Body of pancreas (tissue), 4 donors: ENCODE measurements at places on chromosomes 11 and 22.
A peak's percentile ranks its signal among the peaks of the same experiment; 100 is the strongest.

GRCh38 chr22:24429411-24430365 is 2.3 kb downstream of the ADORA2A start:
- no peak for DNase-seq

- DNase-seq: no peak
Observed at GRCh38 chr11:114827736-114828135, 149.4 kb downstream of the NXPE2 start.

- no peak for DNase-seq
Observed at GRCh38 chr11:111177037-111177871, 68.3 kb upstream of the POU2AF2 start.

DNA sequence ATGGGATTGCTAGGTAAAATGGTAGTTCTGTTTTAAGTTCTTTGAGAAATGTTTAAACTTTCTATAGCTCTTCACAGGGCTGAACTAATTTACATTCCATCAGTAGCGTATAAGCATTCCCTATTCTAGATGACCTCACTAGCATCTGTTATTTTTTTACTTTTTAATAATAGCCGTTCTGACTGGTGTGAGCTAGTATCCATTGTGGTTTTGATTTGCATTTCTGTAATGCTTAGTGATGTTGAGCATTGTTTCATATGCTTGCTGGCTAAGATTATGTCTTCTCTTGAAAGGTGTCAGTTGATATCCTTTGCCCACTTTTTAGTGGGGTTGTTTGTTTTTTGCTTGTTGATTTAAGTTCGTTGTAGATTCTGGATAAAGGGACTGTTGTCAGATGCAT is 35.9 kb downstream of the MMP27 start:
- no peak for DNase-seq

- DNase-seq: no peak
Observed at GRCh38 chr22:30265823-30266444, 717 bp downstream of the OSM start.

DNA sequence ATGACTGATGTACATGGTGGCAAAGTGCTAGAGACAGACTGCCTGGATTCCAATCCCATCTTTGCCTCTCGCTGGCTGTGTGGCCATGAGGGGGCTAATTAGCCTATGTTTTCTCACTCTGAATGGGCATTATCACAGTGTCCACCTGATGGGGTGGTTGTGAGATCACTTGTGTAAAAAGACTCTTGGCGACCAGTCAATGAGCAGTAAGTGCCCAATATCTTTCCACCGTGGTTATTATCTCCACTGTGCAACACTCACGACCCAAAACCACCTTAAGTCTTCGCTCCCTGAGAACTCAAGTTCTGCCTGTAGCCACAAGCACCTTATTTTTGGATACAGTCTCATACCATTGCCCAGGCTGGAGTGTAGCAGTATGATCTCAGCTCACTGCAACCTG is 52.1 kb downstream of the PLEKHA7 start:
- no peak for DNase-seq

- DNase-seq: no peak
Observed at GRCh38 chr22:32846780-32847491, 45.4 kb downstream of the TIMP3 start.

GRCh38 chr11:66070604-66071380 is 720 bp downstream of the PACS1 start:
- DNase-seq: peak; percentile 52

DNA sequence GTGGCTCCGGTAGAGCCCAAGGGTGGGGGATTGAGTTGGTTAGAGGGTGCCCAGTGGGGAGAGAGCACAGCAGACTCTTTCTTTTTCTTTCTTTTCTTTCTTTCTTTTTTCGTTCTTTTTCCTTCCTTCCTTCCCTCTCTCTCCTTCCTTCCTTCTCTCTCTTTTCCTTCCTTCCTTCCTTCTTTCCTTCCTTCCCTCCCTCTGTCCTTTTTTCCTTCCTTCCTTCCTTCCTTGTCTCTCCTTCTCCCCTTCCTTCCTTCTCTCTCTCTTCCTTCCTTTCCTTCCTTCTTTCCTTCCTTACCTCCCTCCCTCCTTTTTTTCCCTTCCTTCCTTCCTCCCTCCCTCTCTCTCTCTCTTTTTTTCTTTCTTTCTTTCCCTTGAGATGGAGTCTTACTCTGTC is 4.8 kb upstream of the ALX4 start:
- DNase-seq: no peak

DNA sequence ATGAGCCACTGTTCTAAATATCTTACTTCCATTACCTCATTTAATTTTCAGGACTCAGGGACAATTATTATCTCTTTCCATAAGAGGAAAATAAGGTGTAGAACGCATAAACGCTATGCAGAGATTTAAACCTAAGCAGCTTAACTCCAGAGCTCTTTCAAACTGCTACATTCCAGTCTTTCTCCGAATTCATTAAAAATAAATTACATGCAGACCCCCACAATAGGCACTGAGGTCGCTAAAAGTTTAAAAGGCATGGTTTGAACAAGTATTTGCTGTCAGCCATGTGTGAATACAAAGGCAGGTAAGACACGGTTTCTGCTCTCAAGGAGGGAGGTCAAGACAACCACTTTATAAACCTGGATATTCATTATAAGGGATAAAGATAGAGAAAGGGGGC is 983 bp downstream of the NARS2 start:
- DNase-seq: no peak

GRCh38 chr11:36109850-36110606 is 166.2 kb downstream of the LDLRAD3 start:
- no peak for DNase-seq

GRCh38 chr11:79083352-79083751 is 357.5 kb downstream of the TENM4 start:
- DNase-seq: no peak

GRCh38 chr22:22909605-22910271 is 22.1 kb downstream of the IGLL5 start:
- DNase-seq: no peak

- no peak for DNase-seq
Observed at GRCh38 chr11:40175980-40176379, 1283.5 kb downstream of the LRRC4C start.

DNA sequence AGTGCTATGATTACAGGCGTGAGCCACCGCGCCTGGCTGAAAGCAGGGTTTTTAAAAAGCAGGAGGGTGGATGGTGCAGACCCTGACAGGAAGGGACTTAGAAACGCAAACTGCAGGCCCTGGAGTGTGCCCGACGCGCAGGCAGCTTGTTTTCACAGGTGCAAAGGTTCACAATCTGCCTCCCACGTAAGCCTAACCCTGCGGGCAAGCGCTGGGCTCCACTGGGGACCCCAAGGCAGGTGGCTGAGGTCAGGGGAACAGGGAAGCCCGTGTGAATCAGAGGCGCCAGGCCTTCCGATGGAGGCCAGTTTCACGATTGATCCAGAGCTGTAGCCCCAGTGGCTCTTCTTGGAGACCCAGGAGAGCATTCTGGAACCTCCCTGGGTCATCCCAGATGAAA is 256.3 kb downstream of the BRD1 start:
- no peak for DNase-seq

DNA sequence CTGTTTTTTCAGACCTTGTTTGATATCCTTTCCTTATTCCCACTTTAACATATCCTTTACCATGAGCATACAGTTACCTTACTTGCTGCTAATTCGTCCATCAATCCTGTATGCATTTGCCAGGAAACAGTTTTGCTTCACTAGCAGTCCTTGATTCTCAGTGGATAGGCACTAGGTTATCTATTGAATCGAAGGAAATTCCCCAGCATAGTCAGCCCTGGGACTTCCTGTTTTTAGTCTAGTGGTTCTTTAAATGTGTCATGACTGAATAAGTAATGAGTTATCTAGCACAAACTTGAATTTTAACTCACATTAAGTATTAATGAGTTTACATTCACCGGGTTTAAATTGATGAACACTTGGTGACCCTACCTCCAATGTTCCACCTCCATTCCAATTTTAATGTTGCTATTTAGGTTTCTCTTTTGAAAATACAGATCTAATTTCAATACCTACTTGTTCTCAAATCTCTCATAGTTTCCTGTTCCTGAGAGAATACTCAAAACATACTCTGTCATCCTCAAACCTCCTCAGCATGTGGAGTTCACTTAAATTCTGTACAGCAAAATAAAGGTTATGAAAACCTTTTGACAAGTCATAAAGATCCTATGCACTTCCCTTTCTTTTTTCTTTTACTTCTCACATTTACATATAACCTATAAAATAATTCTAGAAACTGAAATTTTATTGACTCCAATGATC is 1375.1 kb upstream of the TENM4 start:
- no peak for DNase-seq

GRCh38 chr11:64723117-64723906 is at the start of gene NRXN2:
Gene NRXN2, minus strand, starts transcription at chr11:64723197. Its CDS starts 9,498 bp downstream, at chr11:64713699.
- DNase-seq: peak; percentile 82

GRCh38 chr11:126930091-126930841 is 70.3 kb downstream of the KIRREL3 start:
- no peak for DNase-seq

DNA sequence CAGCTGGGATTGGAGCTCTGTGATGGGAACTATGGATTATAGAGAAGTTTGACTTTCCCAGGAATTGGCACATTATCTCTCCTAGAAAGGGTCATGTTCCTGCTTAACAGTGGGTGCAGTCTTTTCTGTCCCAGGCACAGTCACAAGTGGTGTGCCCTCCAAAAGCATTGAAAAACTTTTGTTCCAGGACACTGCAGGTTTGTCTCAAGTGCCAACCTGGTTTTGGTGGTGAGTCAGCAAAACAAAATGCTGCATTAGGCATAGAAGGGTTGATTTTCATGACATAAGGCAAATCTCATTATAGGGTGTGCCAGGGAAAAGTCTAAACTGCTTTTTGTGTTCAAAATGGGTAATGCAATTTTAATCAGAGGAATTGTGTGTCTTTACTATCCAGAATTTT is 4.9 kb downstream of the HTATIP2 start:
- no peak for DNase-seq

- DNase-seq: no peak
Observed at GRCh38 chr22:20536590-20537324, 29.3 kb downstream of the MED15 start.

DNA sequence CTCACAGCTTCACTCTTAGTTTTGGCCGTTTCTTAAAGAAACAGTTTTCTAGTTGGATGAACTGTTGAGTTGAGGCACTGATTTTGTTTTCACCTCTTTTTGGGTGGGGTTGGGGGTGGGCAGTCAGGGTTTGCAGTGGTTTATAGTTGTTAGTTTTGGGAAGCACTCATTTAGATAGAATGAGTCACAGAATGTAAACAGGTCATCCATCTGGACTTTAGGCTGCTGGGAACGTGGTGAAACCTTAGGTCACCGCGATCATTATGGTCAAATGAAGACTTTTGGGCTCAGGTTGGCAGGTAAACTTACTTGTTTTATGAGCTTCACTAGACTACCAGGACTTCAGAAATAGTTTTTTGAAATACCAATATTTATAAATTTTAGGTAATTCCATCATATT is 48.4 kb downstream of the CSTPP1 start:
- no peak for DNase-seq

DNA sequence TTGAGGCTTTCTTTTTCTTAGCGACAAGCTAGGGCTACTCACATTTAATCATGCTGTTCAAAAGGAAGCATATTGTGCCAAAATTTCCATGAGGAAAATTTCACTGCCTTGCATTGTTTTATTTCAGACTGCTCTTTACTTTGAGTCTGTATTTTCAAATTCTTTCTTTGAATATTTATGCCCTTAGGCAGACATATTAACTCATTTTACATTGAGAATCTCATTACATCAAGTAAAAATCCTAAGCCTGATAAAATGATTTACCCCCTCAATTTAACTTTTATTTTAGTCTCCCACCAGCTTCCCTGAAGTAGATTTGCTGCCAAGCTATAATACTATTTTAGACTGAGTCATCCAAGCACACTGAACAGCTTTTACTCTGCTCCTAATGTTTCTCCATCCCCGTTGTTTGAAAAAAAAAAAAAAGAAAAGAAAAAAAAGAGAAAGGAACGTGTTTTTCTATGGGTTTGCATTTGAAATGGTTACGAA is 189.3 kb upstream of the MTMR2 start:
- DNase-seq: no peak

DNA sequence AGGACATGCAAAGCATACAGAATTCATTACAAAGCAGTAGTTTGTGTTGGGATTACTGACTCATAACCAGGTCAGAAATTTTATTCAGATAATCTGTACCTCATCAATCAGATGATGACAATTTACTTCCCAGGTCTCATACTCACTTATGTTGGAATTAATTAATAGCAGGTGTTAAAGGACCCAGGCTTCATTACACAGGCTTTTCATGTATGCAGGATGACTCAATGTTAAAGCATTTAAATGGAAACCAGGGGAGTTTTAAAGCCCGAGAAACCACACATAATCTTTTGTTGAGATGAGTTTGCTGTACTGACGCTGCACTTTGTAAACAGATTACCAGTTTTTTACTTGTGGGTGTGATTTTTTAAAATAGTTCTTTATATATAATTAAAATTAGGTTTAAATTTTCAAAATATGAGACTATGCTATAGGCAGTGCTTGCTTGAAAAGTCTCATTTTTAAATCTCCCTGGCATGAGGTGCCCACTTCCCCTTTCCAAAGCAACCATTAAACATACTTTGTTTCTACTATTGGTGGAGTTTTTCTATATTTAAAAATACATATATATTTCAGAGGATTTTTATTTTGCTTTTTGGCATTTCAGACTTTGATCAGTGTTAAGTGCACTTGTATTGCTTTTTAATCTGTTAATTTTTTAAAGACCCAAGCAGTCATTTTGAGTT is 41.0 kb downstream of the CEP57 start:
- no peak for DNase-seq

DNA sequence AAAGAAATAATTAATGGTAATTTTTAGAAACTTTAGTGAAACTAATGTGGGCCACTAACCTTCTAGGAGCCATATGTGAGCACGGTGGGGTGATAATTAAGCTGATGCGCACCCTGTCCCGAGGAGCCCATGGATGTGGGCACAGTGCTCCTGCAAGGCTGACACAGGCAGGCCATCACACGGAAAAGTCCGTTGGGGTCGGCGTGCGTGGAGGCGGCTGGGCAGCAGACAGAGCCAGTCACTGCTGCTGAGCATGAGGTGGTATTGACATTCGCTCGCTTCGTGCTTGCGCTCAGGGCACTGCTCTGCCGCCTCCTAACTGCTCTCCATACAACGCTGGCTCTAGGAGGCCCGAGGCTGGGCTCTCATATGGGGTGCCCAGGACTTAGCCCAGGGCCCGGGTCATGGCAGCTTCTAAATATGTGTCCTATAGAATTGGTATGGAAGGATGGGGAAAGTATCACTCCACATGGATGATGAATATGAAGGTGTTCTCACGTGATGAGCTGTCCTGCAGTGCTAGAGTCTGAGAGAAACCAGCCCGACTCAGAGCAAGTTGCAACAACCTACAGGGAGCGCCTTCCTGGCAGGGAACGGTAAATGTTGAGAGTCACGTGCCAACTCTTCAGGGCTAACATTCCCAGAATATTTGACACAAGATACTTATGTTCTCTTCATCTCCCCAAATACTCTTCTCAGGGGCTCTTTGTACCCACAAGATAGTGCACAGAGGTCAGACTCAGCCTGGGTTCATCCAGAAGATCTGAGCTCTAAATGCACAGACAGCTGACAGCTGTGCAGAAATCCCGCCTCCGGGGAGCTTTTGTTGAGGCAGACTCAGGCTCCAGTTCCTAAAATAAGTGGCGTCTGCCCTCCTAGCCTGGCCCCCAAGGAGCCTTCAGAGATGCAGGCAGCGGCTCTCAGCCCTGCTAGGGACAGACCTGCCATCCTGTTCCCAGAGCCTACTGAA is 50.6 kb upstream of the ARFGAP3 start:
- peak; percentile 45 for DNase-seq
